ENCODE measurements at places on chromosomes 12 and 14. TPM values are rescaled to one million over a fixed set of nuclear protein-coding genes. Genes with fewer than 3 reads are reported as not detected.

DNA sequence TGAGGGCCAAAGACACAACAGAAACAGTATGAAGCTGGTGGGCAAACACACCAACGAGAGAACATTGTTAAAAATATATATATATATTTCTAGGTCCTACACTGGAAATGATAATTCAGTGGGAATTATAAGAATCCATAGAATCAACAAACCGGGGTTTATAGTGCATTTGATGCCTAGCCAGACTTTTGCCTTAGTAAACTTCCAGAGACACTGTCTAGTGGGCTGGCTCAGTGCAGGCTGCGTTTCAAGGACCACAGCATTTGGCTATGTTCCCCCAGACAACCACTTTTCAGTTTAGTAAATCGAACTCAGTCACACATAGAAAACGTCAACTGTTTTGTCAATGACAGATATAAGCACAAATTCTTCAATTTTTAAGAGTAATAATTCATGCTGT is 41.9 kb downstream of the SLC38A4 start:
- no peak for DNase-seq

DNA sequence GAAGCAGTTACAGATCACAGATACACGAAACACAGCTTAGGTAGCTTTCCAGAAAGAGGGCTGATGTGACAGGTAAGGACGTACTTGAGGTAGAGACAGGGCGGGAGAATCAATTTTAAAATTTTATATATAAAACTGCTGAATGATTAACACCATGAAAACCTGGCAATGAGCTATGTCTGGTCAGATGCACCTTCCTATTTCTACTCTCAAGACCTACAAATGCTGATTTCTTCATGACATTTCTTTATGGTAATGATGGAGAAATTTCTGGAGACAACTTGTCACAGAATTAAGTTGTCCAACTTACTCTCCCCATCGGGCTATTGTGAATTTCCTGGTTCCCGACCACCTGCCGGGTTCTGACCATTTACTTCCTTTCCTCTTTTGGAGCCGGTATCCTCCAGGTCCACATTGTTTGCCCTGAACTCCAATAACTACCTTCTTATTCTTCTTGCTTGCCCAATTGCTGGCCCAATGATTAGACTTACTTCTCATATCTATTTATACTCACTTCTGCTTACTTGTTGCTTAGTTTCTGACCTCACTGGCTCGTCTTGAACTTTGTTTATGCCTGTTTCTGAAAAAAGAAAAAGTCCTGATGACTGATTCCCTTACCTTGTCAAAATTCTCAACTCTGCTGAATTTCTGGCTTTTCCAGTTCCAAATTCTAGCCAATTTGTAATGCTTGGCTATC is 12.8 kb upstream of the ATP2B1 start:
- no peak for DNase-seq

DNA sequence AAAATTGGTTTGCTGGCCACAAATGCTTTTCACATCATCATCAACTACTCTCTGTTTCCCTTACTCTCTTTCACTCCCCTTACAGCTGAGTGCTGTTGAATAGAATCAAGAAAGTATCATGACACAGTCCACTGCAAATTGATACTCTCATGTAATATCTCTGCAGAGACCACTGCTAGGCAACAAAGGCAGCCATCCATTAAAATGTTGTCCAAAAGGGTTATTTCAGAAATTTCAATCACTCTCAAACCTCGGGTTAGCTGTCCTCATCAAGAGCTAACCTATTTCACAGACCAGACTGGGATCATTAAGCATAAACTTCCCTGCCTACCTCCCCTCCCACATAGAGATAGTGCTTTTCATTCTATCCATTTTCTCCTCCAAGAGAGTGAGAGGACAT is 186.7 kb downstream of the PLCZ1 start:
- no peak for DNase-seq

DNA sequence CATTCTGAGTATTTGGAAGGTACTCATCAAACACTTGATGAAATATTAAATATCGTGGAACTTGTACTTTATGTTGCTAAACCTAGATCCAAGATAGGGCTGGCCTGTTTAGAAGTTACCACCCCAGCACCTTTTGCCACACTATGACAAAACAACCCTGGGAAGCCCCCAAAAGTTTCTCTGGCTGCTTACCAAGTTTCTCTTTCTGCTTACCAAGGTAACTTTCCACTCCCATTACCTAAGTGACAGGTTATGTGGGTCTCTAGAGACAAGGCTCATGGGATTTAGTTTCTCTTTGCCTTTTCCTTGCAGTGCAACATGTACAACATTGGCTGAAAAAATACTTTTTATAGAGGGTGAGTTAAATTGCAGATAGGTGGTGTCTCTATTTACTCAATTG is 28.9 kb upstream of the PPM1A start:
- DNase-seq, result peak; percentile 11

DNA sequence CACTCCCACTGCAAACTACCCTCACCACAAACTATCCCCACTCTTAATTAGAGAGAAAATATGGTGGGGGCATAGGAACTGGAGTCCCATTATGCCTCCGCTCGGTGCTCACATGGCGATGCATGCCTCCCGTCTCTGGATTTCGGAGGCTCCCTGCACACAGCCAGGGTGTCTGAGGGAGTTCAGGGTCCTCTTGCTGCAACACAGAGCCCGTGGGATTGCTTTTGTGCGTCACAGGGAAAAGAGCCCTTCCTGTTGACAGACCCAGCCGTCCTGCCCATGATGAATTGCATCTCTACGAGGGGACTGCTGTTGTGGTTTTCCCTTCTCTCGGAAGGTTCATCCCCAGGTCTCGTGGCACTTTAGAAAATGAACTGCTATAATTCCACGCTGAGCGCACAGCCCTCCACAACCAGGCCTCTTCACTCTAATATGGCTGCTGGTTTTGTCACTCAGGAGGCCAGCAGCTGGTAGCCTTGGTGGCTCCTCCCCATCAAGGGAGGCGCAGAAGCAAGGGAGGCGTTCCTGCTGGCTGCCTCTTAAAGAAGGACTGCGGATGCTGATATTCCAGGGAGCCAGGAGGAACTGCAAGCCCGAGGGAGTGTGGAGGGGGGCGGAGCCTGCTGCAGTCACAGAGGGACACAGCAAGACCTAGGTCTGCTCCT is 158.0 kb downstream of the KCNA5 start:
- DNase-seq, result no peak

KRT83 gene
- total RNA-seq, result not detected

DPY19L2 gene
- 15.4 TPM for total RNA-seq

CLMN gene
- total RNA-seq, result 2.0 TPM

DNA sequence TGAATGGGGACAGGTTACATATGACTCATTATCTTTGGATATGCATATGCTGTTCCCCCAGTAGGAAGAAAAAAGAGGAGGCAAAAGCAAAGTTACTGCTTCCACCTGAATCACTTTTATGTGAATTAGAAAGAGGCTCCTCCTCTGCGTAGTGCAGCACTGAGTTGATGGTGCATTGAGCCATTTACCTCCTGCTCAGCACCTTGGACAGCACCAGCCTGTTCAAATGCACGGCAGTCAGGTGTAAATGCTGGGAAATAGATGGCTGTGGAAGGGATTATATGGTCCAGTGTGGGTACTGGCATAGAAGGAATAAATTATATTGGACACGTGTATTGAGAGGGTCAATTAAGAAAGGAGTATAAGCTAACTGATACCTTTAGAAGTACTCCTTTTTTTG is 541.9 kb upstream of the SEL1L start:
- DNase-seq, result no peak

COL2A1 gene
- not detected for total RNA-seq

PDE3A gene
- not detected for total RNA-seq

DNA sequence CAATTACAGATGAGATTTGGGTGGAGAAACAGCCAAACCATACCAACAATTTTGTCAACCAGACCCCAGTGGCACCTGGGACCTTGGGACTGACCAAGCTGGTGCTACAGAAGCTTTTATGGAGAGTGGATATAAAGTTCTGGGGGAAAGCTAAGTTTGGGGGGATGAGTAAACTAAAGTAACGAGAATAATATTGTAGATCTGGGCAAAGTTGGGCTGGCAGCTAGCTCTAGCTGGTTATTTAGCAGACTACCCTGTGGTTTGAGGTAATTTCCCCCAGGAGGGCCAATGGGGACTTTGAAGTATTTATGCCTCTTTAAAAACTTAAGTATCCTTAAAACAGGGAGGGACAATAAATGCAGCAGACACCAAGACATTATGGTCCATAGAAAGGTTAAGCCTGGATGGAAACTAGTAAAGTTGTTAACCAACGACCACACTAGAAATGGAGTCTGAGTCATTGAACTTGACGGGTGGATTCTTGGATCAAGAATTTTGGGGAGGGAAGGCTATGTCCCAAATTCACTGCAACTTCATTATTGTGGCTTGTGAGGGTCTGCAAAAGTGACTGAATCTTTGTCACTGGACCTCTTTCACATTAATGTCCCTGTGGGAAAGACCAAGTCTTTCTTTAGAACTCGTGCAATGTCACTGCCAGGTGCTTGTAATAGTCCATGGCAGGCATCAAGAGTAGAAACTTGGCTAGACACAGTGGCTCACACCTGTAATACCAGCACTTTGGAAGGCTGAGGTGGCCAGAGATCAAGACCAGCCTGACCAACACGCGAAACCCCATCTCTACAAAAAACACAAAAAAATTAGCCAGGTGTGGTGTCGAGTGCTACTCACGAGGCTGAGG is 48.5 kb upstream of the OR5AU1 start:
- DNase-seq, result no peak

GRCh38 chr12:105382771-105383622 is 52.5 kb downstream of the C12orf75 start:
- no peak for DNase-seq
